Hematopoietic multipotent progenitor cell treated with erythropoietin and hydrocortisone succinate and interleukin-3 and kit ligand, for 6 days (in vitro differentiated cells): ENCODE measurements at places on chromosomes 7 and 10.

- DNase-seq, result no peak
These were observed 122.1 kb downstream of the BTAF1 start for GRCh38 chr10:92045641-92046106.

- peak; percentile 39 for DNase-seq
These were observed 39.8 kb upstream of the CDK13 start for GRCh38 chr7:39910108-39910869.

DNA sequence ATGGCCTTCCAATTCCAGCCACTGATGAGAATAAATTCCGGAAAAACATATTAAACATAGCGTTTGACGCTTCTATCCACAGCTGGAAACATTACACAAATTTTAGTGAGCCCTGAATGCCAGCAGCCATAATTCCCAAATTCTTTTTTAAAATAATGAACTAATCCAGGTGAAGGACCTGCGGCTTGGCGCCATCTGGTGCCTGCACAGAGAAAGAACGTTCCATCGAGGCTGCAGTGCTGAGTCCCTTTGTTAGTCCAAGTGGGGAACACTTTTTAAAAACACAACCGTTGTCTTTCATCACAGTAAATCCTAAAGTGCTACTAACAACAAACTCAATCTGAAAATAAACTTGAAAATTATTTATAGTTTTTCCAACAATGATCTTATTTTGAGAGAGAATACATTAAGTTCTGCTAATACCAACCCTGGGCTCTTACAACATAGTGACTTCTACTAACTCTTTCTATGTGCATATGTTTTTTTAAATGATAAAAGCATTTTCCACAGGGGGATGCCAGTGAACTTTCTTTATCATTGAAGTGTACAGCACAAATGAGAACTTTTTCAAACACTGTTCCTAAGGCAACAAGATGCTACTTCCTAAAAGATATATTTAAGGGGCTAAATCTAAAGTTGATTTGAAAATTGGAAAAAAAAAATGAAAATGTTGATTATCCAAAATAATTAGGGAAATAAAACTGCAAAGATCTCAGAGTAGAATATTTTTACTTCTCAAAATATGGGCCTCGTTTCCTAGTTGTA lies 166.9 kb upstream of the RNF32 start:
- DNase-seq, result peak; percentile 61

GRCh38 chr10:90614631-90615030 lies 243.2 kb downstream of the HTR7 start:
- DNase-seq, result no peak

DNA sequence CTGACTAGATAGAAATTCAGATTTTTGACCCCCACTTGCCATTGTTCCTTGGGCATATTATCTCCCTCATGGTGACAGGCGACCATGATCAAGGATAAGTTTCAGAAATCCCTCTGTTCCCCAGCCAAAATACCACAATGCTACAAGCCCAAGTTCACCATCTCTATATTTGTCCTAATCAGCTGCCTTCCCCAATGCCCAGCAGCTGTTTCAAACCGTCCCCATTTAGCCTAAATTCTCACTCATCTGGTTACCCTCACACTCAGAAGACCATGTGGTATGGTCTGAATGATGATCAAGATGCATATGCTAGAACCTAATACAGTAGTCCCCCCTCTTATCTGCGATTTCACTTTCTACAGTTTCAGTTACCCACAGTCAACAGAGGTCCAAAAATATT lies 956 bp upstream of the GJC3 start:
- DNase-seq, result no peak

GRCh38 chr10:271722-272121 lies 136.5 kb downstream of the ZMYND11 start:
- DNase-seq, result no peak

DNA sequence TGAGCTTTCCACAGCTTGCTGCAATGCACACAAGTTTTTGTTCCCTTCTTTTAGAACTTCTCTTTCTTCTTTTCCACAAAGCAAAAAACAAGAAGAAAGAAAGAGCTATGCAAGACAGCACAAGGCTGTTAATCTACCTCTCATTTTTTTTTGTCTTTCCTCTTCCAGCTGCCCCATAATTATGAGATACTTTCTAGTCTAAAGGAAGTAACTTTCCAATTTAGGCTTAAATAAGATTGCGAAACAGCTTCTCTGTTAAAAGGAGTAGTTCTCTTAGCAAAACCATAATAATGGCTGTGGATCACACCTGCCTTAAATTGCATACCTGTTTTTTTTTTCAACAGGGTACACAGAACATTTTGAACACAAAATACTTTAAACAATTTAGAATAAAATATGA lies 56.0 kb downstream of the NDUFB2 start:
- peak; percentile 23 for DNase-seq

DNA sequence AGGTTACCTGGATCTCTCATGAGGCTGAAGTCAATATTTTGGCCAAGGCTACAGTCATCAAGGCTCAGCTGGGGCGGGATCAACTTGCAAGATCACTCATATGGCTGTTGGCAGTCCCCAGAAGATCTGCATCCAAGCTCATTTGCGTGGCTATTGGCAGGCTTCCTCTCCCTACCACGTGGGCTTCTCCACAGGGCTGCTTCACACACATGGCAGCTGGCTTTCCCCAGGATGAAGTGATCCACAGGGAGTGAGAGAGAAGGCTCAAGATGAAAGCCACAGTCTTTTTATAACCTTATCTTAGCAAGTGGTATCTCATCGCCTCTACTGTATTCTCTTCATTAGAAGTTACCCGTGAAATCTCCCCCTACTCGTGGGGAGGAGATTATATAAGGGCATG lies 167.4 kb downstream of the TMEM26 start:
- no peak for DNase-seq

DNA sequence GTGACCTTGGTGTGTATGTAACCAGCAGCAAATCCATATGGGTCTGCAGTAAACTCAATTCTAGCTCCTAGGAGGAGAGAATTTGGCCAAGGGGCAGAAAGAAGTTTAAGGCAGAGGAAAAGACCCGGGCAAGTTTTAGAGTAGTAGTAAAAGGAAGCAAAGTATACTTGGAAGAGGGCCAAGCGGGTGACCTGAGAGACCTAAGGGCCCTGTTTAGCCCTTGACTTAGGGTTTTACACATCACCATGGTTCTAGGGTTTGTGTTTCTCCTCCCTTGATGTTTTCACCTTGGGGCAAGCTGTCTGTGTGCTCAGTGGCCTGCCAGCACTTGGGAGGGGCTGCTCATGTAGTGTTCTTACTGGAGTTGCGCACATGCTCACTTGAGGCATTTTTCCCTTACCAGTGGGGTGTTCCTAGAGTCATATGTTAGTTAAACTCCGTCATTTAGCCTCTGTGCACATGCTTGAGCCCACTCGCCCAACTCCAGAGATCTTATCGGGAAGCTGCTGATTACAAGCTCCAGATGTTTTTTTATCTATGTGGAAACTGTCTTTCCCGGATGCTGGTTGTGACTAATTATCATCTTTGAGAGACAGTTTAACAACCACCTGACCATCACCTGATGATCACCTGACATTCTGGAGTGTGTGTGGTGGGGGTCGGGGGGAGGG lies 137.6 kb upstream of the PRSS1 start:
- peak; percentile 38 for DNase-seq

DNA sequence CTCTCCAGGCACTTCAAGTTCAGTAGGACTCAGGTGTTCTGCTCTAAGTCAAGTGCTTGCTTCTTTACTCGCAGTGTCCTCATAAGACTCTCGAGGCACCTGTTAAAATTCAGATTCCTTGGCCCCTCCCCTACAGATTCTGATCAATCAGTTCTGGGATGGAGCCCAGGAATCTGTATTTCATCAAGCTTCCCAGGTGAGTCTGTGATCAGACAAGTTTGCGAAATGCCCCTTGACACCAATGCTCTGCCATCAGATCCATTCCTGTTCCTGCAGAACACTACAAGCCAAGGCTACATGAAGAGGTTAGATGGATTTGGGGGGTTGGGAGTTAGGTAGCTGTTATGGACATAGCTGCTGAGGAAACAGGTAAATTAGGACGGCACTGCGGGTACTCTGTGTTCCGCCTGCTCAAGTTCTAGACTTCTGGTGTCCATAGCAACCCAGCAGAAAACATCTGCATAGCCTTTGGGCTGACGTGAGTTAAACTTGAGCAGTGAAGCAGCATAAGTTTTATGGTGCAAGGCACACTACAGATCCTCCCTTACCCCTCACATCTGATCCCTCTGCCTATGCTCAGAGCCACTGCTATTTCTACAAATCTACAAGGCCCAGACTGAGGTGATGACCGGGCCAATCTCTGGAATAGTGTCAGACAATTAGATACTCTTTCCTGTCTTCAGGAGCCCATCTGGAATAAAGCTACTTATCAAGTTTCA lies 6.8 kb upstream of the NCOA4 start:
- no peak for DNase-seq

- DNase-seq, result peak; percentile 85
These were observed 17.4 kb upstream of the HPS1 start for GRCh38 chr10:98463976-98464754.

GRCh38 chr7:140657891-140658290 lies 14.9 kb upstream of the ADCK2 start:
- DNase-seq, result no peak

DNA sequence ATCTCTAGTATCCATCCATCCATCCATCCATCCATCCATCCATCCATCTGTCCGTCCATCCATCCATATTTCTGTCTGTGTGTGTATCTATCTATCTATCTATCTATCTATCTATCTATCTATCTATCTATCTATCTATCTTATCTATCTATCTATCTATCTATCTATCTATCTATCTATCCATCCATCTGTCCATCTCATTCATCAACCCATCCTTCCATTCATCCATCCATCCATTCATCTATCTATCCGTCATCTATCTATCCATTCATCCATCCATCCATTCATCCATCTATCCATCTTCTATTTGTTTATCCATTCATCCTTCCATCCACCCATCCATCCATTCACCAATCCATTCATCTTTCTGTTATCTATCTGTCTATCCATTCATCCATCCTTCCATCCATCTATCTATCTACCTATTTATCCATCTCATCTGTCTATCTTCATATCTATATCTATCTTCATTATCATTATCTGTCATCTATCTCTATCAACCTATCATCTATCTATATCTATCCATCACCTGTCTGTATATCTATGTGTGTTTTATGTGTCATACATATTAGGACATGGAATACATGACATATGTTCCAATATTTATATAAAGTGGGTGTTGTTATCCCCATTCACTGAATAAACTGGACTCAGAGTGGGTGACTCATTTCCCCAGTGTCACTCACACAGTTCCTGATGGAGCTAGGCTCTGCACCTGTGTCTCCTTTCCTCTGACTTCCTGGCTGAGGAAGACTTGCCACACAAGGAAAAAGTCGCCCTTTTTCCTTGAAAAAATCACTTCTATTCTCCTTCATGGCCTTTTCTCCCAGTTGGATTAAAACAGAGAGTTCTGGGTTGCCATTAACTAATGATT lies 200.1 kb downstream of the CCDC3 start:
- DNase-seq, result no peak

DNA sequence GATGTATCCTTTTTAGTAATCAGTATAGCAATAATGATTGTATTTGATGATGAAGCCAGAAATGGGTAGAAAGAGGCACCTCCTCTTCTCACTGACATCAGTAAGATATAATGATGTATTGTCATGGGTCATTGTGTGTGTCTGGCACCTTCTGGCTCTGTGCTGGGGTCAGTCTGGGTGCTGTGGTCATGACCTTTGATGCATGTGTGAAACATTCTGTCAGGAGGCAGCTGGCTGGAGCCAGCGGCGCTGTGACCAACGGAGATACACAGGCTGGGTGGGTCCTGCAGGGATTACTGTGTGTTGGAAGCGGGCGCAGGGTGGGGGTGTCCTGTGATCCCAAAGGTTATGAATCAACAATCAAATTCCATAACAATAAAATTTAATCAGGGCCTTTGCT lies 35.2 kb downstream of the EEPD1 start:
- no peak for DNase-seq

DNA sequence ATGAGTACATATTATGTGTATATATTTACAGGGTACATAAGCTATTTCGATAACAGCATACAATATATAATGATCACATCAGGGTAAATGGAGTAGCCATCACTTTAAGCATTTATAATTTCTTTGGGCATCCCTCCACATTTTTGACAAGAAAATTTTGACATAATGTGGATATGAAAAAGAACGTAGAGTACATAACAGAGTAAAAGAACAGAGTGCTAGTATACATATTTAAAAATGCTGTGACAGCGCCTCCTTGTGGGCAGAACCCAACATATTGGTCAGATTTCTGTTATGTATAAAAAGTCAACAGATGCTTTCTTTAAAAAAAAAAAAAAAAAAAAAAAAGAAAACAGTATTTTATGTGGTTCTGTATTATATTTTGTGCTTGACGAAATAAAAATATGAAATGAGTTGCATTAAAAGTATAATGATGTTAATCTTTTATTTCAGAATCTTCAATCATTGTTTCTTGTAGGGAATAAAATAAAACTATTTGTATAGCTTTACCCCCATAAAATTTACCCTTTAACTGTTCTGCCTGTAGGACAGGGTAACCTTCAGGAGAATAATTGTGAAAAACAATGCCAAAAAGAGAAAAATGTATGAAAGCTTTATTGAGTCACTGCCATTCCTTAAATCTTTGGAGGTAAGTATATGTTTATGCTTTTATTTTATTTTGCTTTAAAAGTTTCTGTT lies 18.3 kb upstream of the HBP1 start:
- peak; percentile 92 for DNase-seq

DNA sequence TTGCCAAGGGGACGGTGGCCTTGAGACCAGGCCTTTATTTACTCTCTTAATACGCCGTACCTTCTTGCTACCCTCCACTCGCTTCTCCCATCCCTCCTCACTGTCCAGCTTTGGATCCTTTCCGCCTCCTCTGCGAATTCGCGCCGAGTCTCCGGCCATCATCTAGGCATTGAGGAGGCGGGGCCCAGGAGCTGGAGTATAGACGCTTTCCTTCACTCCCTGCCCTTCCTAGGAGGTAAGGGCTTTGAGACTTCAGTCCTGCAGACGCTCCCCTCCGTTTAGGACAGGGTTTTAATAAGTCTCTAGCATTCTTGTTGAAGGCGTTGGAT lies 538 bp downstream of the TFAM start:
- DNase-seq, result peak; percentile 71

- DNase-seq, result no peak
These were observed 149.6 kb downstream of the BICC1 start for GRCh38 chr10:58662314-58662713.

DNA sequence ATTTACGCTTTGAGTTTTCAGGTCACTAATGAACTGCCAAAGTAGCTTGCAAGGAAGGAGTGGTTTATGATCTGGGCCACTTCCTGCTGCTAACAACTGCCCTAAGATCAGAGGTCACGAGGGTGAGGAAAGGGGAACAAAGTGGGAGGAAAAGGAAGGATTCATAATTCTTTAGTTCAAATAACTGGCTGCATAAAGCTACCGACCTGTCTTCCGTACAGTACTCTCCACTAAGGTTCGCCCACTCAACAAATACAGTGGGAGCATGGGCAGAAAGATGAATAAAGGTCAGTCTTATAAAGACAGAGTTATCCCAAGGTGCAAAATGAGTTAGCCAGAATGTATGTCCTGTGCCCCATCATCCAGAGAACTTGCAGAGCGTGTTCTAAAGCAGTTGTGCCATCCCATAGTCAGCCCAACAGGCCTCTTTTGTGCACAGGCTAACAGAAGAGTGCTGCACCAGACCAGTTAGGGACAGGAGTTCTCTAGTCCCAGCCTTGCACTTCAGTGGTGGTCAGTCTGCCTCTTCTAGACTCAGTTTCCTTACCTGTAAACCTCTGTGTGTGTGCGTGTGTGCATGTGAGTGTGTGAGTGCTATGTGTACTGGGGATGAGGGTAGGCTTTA lies 65.9 kb downstream of the CREB3L2 start:
- DNase-seq, result peak; percentile 79
